A549 (cell line): ENCODE measurements at places on chromosomes 4 and X.

- no peak for DNase-seq
These were observed 134.2 kb downstream of the EIF4E start for GRCh38 chr4:98794565-98795205.

DNA sequence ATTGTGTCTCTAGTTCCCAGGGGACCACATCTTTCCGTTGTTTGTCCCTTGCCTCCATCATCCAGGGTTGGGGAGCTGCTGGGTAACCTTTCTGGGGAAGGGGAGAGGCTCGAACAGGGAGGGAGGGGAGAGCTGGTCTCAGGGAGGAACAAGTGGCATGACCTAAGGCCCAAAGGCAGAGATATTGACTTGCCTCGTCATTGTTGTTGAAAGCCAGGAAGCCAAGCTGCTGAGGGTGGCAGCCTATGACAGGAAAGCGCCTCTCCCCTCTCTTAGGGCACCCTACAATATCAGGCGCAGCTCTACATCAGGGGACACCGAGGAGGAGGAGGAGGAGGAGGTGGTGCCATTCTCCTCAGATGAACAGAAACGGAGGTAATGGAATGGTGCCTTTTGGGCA is 20.8 kb downstream of the ZNF185 start:
- no peak for DNase-seq

DNA sequence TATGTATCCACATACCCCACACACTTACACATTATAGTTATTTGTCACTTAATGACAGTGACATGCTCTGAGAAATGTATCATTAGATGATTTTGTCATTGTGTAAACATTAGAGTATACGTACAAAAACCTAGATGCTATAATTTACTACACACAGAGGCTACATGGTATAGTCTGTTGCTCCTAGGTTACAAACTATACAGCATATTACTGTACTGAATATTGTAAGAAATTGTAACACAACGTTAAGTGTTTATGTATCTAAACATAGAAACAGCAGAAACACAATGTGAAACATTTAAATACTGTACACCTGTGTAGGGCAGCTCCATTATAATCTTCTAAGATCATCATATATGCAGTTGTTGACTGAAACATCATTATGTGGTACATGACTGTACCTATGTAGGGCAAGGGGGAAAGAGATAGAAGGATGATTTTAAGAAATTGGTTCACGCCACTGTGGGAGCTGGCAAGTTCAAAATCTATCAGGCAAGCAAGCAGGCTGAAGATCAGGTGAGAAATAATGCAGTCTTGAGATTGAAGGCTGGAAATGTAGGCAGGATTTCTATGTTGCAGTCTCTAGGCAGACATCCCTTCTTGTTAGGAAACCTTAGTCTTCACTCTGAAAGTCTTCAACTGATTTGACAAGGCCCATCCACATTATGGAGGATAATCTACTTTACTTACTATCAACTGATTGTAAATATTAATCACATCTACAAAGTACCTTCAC is 78.0 kb upstream of the CPEB2 start:
- DNase-seq: no peak

DNA sequence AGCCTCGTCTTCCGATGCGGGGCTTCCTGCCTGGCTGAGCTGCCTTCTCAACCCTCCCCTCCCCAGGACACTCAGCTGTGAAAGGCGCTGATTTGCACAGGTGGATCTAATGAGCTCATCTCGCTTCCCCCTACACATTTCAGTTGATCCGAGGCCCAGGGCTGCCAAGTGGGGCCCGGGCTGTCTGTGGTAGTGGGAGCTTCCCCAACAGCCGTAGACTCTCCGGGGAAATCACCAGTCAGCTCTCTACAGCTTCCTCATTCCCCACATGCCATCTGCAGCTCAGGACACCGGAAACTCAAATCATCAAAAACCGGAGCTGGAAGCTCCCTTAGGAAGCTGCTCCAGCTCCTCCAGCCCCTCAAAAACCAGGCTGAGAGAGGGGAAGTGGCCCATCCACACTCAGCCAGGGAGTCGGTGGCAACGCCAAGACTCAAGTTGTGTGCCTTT is 56.2 kb downstream of the SMIM20 start:
- no peak for DNase-seq

GRCh38 chr4:139951021-139951420 is 203.0 kb downstream of the MAML3 start:
- DNase-seq: no peak

DNA sequence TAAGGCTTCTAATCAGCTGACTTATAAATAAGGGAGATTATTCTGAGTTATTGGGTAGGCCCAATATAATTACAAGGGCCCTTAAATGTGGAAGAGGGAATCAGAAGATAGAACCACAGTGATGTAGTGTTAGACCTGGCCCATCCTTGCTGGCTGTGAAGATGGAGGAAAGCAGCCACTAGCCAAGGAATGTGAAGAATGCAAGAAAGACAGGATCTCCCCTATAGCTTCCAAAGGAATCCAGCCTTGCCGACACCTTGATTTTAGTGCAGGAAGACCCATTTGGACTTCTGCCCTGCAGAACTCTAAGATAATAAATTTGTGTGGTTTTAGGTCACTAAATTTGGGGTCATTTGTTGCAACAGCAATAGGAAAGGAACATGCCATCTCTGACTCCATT is 150.6 kb downstream of the SPATA18 start:
- no peak for DNase-seq

- no peak for DNase-seq
These were observed 360.0 kb downstream of the CHIC1 start for GRCh38 chrX:73922856-73923455.

DNA sequence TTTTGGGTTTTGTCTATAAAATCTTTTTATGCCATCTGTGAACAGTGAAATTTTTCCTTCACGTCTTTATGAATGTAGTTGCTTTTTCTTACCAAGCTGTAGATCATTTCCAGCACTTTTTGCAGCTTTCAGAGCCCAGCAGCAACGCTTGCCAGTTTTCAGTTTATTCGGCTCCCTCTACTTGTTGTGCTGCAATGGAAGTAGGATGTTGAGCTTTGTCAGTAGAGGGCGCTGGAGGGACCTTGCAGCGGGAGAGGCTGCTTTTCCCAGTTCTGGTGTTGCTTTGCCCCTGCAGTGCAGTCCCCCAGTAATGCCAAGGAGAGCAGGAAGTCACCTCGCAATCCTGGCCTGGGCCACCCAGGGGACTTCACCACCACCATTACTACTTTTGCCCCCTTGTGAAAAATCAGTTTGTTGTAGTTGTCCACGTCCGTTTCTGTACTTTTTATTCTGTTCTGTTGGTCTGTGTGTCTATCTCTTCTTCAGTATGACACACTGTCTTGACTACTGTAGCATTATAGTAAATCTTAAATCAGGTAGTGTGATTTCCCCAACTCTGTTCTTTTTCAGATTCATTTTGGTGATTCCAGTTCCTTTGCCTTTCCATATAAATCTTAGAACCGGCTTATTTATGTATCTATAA is 21.8 kb downstream of the CMC4 start:
- peak; percentile 27 for DNase-seq

- peak; percentile 15 for DNase-seq
These were observed at the start of gene KLHL13 for GRCh38 chrX:118116713-118117550. Gene KLHL13, minus strand, starts transcription at chrX:118116810. Its CDS starts 88,337 bp downstream, at chrX:118028473.

- no peak for DNase-seq
These were observed 57.1 kb downstream of the USP9X start for GRCh38 chrX:41142130-41142910.

DNA sequence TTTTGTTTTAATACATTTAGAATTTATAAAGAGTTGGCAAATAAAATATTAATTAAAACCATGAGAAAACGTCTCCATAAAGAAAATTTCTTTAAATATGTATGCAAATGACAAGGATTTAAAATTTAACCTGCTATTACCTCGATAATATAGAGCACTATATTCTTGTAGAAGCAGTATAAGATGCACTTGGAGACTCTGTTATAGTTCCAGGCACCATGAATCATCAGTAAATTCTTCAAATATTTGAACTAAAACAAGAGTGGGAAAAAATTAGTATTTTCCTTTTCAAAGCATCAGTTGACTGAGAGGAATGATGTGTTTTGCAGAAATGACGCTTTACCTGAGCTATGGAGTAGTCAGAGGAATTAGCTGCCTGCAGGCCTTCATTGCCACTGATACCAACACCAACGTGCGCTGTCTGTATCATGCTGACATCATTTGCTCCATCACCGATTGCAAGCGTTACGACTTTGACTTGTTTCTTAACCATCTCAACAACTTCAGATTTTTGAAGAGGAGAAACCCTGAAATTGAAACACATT is 67.3 kb downstream of the SHISA3 start:
- DNase-seq: no peak

- DNase-seq: no peak
These were observed 34.5 kb downstream of the HTT-AS start for GRCh38 chr4:3039706-3040366.

- DNase-seq: no peak
These were observed 101.3 kb upstream of the VAMP7 start for GRCh38 chrX:155779831-155780230.

GRCh38 chrX:100698551-100698950 is 33.4 kb downstream of the SYTL4 start:
- DNase-seq: no peak

GRCh38 chrX:149069899-149070298 is 435.2 kb downstream of the IDS start:
- no peak for DNase-seq

DNA sequence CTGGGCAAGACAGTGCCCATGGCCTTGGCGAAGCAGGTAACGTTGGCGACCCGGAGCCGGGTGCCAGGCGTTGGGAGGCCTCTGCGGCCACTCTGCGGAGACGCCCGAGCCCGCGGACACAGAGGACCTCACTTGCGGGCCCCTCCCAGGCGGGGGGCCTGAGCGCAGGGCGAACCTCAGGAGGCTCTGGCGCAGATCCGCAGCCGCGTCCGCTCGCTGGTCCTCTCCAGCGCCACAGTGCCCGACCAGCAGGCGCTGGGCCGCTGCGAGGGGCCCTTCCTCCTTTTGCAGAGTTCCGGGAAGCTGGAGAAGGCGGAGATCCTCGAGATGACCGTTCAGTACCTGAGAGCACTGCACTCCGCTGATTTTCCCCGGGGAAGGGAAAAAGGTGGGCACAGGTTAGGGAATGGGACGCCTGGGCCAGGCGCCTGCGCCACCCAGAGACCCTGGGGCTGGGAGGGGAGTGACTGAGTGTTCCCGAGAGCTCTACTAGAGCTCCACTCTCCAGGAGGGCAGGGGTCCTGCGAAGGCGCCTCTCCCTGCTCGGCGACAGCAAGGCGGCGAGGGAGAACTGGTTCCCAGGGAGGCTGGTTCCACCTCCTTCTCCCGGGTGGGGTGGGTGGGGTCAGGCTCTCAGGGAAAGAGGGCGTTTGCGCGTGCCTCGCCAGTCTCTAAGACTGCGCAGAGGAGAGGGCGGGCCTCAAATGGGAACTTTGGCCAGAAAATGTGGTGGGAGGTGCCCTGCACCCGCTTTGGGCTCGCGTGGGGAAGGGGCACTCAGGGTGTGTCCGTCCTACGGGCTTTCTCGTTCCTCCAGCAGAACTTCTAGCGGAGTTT is 1.4 kb downstream of the HELT start:
- no peak for DNase-seq

GRCh38 chrX:39626749-39627148 is 471.0 kb downstream of the BCOR start:
- DNase-seq: no peak

- no peak for DNase-seq
These were observed 615.1 kb downstream of the CENPC start for GRCh38 chr4:66930206-66930605.
